ENCODE measurements at places on chromosomes 3 and 15.

GRCh38 chr3:175726228-175726627 lies 867.1 kb downstream of the NAALADL2 start:
- no peak for DNase-seq

GRCh38 chr3:178618197-178618596 lies 82.0 kb downstream of the KCNMB2 start:
- no peak for DNase-seq

GRCh38 chr3:46471371-46471914 lies 6.7 kb upstream of the LTF start:
- no peak for DNase-seq

- DNase-seq: peak; percentile 80
Observed at GRCh38 chr3:159763602-159764489, 224.8 kb upstream of the IL12A start.

DNA sequence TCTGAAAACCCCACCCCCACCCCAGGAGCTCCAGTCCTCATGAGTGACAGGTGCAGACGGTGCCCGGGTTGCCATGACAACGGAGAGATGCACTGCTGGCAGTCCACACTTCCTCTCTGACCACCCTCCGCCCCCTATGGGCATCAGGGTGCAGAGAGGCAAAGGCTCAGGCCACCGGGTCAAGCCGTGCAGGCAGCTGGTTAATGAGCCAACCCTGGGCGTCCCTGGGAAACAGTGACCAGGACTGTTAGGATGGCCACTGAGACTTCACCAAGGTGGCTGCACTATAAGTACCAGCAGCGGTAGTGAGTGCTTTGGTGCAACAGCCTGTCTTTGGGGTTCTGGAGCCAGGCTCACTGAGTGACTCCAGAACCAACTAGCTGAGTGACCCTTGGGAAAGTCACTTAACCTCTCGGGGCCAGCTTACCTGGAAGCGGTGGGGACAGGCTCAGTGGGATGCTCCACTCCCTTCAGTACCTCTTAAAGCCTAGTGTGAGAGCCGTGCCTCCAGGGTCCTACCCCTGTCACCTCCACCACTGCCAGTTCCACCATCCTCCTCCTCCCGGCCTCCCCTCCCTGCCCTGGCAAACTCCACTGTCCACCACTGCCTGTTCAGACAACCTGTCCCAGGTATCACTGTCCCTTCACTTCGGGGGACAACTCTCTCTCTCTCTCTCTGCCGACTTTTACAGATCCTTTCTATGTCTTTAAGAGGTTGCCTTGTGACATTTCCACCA lies 121.0 kb upstream of the PRR20G start:
- no peak for DNase-seq

DNA sequence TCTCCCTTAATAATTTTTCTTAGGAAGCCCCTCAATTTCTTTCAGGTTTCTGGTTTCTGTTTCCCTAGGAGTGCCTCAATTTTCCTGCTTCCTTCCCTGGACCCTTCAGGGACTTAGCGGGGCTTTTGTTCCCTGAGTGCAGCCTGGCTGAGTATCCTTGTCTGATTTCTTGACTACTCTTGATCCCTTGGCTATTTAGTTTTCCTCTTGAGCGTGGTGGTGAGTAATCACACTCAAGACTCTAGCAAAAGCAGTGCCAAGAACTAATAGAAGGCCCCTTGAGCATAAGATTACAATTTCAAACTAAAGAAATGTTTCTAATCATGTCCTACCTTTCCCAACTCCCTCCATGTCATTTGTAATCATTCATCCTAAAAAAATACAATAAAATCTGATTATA lies 94.3 kb upstream of the C3orf80 start:
- DNase-seq: no peak

- peak; percentile 92 for DNase-seq
Observed at GRCh38 chr3:52220380-52221026, 4.9 kb downstream of the TLR9 start.

- no peak for DNase-seq
Observed at GRCh38 chr15:92011611-92012367, 158.3 kb downstream of the SLCO3A1 start.

- peak; percentile 71 for DNase-seq
Observed at GRCh38 chr3:172673210-172673679, 37.6 kb downstream of the NCEH1 start.

GRCh38 chr3:172624999-172625398 lies 85.9 kb downstream of the NCEH1 start:
- DNase-seq: no peak

DNA sequence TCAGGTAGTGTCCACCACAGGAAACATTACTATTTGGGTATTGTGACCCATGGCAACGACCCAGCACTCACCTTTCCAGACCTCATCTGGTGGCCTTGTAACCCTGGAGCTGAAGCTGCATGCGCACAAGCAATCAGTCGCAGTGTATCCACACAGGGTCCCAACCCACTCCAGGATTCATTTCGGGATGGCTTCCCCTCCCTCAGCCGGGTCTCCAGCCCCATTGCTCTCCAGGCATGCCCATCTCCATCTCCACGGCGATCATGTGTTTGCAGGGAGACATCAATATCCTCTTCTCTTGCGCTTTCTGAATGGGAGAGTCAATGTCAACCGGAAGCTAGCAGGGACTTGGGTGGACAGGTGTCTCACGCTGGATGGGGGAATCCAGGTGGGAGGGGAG lies 35.2 kb downstream of the GOLGA6L2 start:
- no peak for DNase-seq

DNA sequence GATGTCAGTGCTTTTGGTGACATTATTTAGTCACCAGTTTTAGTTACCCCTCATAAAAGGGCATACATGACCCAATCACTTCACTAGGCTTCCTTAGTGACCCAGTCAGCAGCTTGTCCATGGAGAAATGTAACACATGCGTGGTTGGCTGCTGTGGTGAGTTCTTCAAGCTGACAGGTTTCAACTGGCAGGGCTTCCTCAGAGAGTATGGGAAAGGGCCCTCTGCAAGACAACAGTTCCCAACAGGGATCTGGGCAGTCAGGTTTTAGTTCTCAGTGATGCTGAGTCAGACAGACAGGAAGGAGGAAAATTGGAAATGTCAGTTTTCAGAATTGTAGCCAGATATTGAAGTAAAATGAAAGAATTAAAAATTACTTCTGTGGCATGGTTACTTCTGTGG lies 282.5 kb downstream of the TBL1XR1 start:
- no peak for DNase-seq

GRCh38 chr3:5016211-5017161 lies 37.2 kb downstream of the BHLHE40 start:
- DNase-seq: no peak

- DNase-seq: no peak
Observed at GRCh38 chr3:127597020-127597771, 1.0 kb upstream of the MCM2 start.

DNA sequence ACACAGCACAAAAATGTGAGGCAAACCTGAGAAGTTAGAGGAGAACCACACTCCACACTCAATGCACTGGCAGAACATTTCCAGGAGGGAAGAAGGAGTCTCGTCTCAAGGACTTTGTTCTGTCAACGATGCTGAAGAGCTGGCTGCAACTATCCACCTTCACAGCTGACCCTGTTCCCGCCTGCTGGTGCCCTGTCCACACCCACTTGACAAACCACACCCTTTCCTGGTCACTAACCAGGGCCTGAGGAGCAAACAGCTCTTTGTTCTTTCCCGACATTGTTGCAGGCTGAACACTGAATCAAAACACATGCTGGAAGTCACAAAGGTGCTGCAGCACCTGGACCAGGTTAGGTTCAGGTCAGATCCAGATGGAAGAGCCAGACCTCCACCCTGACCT lies 92.6 kb upstream of the ARRDC4 start:
- DNase-seq: no peak

GRCh38 chr15:28993720-28994053 lies 107.9 kb downstream of the APBA2 start:
- DNase-seq: no peak

DNA sequence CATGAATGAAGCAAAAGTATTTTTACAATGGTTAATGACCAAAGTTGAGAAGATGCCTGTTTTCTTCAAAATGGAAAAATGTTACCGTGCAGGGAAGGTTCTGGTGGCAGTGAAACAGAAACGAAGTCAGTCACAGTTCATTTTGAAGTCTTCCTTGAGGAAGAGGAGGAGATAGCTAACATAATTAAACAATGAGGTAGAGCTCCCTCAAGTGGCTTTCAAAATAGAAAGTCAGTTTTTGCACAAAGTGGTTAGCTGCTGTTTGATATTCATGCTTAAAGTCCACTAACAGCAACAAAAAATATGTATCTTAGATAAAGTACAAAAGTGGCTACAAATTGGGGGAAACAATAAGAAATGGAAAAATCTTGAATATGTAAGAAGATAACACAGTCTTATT lies 87.3 kb downstream of the TFG start:
- DNase-seq: no peak

DNA sequence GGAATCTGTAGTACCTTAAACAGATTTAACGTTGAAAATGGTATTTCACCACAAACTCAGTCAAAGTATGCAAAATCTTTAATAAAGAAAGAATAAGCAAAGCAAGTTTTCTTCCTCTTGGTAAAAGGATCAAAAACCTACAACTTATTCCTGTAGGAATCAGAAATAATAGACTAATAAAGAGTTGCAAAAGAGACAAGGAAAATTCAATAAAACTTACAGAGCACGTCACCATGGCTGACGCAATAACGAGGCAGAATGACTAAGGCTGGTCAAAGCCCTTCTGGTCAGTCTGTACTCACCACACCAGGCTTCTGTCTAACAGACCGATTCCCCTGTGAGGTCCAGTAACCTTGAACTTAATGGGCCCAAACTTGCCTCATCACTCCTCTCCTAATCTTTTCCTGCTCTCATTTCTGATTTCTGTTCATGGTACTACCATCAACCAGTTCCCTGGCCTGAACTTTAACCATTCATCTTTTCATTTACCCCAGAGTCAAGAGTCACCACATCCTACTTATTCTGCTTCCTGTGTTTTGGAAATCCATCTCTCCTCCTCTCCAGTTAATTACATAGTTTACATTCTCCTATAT lies 5.0 kb downstream of the MASP1 start:
- no peak for DNase-seq

- no peak for DNase-seq
Observed at GRCh38 chr3:78951342-78951945, 816.4 kb downstream of the ROBO1 start.

- DNase-seq: no peak
Observed at GRCh38 chr15:26729581-26729980, 43.3 kb downstream of the GABRB3 start.

DNA sequence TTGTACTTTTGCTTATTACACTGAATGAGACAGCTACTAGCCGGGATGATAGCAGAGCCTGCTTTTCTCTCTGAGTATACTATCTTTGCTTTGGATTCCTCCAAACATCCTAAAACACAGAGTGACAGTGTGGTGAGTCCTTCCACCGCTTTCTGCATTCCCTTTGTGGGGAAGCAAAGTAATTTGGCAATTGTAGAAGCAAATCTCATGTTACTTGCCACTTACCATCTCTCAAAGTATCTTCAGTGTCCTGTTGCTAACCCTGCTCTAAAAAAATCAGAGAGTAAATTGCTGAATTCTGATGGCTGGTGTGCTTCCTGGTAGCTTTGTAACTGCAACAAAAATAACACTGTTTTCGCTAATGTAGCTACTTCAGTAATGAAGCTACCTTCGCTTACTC lies 92.4 kb upstream of the LRRFIP2 start:
- DNase-seq: no peak

- DNase-seq: no peak
Observed at GRCh38 chr3:69178082-69178481, 55.7 kb upstream of the LMOD3 start.

- no peak for DNase-seq
Observed at GRCh38 chr3:185280572-185281365, 26.9 kb upstream of the EHHADH start.

DNA sequence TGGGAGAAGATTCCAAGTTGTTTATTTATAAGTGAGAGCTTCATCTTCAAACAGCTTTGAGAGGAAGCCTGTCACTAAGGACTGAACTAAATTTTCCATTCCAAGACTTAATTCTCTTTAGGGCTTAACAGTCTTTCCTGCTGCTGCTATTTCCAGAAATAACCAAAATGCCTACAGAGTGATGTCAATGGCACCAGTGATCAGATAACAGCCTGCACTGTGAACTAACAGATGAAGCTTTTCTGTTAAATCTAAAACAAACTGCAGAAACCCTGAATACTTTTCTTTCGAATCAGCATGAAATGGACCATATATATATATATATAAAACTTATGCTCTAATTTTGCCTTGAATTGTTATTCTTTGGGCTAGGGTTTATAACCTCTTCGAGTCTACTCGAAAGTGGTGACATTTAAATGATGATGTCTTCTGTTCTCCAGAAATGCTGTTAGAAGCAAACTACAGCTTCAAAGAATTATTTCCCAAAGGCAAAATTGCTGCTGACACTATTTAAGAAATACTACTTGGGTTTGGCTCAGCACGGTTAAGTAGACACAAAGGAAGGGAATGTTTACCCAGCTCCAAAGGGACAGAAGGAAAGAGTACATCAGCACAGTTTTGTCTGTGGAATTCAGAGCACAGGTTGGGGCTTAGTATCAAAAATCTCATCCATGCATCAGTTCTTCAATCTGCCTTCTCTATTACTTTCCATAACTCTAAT lies 238.5 kb upstream of the LRRN1 start:
- DNase-seq: no peak

GRCh38 chr3:71524672-71525071 lies 58.9 kb downstream of the FOXP1 start:
- no peak for DNase-seq

GRCh38 chr3:52779011-52779836 lies 1.8 kb downstream of the ITIH1 start:
- DNase-seq: no peak

DNA sequence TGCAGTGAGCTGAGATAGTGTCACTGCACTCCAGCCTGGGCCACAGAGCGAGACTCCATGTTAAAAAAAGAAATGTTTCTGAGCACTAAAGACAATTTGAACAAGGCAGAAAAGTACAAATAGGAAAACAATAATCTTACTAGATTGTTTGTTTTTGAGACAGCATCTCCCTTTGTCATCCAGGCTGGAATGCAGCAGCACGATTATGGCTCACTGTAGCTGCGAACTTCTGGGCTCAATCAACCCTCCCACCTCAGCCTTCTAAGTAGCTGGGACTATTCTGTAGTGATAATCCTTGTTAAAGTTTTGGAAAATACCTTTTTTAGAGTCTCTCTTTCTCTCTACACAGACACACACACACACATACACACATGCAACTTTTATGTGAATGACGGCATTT lies 107.1 kb downstream of the LPP start:
- DNase-seq: no peak

- no peak for DNase-seq
Observed at GRCh38 chr3:189792046-189792929, 161.1 kb downstream of the TP63 start.

GRCh38 chr3:67601919-67602608 lies 52.3 kb downstream of the SUCLG2 start:
- no peak for DNase-seq

GRCh38 chr3:9298236-9298635 lies 48.8 kb upstream of the SRGAP3 start:
- no peak for DNase-seq

Measured in endothelial cell (in vitro differentiated cells).